T-helper 17 cell (primary cell): ENCODE measurements at places on chromosomes 7 and 10.

DNA sequence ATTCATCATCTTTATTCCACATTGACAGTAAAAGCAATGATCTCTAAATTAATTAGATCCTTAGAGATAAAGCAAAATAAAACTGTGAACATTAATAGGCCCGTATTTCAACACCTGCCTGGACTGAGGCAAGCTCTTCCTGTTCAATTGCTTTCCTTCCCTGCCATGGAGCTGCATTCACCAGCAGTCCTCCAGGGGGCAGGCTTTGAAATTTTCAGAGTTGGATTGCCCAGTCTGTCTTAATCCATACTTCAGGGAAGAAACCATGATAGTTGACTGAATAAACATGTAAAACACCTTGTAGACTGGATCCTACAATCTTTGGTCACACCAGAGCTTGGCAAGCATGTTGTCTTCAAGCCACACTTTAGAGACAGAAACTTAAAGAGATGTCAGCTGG is 936.6 kb downstream of the NRG3 start:
- no peak for DNase-seq

DNA sequence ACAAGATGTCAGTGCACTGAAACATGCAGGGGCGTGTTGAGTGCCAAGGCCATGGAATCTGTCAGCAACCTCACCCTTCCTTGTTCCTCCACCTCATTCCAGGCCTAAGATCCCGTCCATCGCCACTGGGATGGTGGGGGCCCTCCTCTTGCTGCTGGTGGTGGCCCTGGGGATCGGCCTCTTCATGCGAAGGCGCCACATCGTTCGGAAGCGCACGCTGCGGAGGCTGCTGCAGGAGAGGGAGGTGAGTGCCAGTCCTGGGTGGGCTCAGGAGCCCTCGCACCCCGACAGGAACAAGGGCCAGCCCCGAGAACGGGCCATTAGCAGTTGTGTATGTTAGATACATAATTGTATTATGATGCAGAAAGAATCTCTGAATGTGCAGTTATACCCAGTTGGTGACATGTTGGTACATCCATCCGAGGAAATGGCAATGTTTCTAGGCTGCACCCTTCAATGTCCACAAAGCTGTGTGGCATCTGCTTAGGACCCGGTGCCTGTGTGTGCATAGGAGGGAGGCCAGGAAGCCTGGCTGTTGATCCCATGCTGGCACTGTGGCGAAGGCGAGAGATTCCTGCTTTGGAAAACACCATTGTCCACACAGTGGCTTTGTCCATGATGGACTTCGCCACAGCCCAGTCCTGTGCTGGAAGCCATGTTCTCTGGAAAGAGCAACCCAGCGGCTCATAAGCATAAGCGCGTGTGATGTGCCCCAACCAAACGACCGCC is 154.2 kb downstream of the EGFR start:
- DNase-seq: no peak

GRCh38 chr7:29843726-29844125 is 37.4 kb downstream of the WIPF3 start:
- DNase-seq: no peak

GRCh38 chr10:69142983-69143382 is 19.0 kb downstream of the VPS26A start:
- no peak for DNase-seq

GRCh38 chr10:94146746-94147145 is 153.0 kb downstream of the PLCE1 start:
- DNase-seq: no peak

- no peak for DNase-seq
These were observed 63.9 kb downstream of the PPP1R9A start for GRCh38 chr7:94971051-94971867.

DNA sequence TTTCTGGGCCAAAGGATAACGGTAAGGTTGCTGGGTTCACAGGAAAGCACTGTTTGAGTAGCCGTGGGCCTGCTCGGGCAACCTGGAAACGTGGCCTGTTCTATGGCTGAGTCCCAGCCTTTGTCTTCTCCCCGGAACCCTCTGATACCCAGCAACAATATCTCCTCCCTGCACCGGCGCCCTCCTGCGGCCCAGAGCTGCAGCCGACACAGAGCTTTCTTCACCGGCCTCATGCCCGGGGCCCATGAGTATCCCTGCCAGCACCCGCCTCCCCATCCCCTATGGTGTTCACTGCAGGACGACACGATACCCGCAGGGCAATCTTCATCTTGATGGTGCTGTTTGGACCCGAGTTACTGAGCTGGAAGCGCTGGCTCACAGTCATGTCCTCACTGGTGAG is 38.6 kb upstream of the NCAPG2 start:
- no peak for DNase-seq

DNA sequence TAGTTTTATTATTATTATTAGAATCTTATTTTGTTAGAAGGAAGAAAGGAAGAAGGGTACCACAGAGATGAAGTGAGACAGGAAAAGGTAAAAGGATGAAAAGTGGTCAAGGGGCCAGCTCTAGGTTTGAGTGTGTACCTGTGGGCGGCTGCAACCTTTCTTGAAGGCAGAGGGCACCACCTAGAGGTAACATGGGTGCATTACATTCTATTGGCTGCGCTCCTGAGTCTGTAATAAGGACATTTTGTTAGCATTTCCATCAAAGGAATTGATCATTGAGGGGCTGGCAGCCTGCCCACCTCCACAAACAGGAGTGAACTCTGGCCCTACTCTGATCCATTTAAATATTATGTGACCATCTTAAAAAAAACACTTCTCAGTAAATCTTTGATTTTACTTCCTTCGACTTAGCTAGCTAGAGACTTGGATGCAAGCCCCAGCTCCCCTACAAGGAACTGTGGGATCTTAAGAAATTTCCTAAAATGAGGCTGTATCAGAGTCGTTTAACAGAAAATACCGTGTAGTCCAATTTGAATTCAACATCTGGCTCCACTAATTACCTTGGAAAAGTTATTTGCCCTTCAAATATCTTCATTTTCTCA is 610.4 kb downstream of the IPMK start:
- no peak for DNase-seq

- DNase-seq: no peak
These were observed 45.8 kb upstream of the AQP1 start for GRCh38 chr7:30865821-30866220.

- DNase-seq: no peak
These were observed 158.3 kb downstream of the TCF7L2 start for GRCh38 chr10:113108194-113108835.

DNA sequence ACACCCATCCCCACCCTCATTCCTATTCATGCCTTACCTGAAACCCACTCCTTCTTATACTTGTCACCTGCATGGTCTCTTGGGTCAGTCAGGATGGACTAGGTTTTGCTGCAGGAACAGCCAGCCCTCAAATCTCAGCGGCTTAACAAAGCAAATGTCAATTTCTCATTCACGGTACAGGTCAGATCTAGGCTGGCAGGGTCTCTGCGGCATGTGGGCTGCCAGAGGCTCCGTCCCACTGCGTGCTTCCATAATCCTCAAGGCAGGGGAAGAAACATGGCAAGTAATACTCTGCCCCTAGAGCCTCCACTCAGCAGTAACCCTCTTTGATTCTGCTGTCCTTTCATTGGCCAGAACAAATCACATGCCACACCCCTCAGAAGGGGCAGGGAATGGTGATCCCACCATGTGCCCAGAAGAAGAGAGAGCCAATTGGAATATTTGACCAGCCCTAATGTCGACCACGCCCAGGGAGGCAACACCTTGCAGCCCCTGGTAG is 114.9 kb upstream of the ZMIZ1 start:
- no peak for DNase-seq

DNA sequence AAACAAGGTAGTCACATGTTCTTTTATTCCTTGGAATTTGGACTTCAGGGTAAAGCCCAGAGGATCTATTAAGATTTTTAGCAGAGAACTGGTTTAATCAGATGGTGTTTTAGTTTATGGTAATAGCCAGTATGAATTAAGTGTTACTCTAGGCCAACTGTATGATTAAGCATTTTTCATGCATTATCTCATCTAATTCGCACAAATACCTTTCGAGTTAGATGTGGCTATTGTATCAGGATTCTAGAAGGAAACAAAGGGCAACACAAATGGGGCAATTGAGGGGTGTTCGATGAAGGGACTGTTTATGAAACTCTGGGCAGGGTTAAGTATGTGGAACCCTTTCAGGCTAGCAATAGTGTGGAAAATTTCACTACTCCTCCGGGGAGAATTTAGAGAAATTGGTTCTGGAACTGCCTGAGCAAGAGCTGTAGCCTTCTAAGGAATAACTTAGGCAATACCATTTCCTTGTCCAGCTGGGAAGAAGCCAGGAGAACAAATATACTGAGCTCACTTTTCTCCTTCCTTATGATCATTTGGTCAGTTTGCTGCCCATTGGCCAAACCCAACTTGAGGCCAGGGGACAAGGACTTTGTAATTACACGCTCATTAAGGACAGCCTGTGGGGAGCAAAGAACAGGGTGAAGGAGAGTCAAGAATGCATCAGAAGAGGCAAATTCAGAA is 319.0 kb upstream of the FZD1 start:
- no peak for DNase-seq

DNA sequence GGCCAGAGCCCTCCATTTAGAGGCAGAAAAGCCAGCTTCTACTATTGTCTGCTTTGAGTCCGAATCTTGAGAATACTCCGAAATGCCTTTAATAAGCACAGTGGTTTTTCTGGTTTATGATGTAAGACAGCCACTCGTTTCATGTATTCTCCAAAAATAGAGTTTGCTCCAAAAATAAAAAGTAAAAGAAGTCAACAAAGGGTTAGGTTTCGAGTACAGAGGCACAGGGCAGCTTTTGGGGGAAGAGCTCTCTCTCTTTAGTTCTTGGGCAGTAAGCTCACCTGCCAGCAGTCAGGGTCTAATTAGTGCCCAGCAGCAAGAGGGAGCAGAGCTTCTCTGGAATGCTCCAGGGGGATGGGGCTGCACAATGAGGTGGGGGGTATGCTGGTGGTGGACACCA is 20.2 kb downstream of the CREB3L2 start:
- DNase-seq: no peak

- DNase-seq: no peak
These were observed 13.5 kb downstream of the IKZF1 start for GRCh38 chr7:50317697-50318669.

- no peak for DNase-seq
These were observed 559.2 kb downstream of the PTPRN2 start for GRCh38 chr7:158028290-158028941.

DNA sequence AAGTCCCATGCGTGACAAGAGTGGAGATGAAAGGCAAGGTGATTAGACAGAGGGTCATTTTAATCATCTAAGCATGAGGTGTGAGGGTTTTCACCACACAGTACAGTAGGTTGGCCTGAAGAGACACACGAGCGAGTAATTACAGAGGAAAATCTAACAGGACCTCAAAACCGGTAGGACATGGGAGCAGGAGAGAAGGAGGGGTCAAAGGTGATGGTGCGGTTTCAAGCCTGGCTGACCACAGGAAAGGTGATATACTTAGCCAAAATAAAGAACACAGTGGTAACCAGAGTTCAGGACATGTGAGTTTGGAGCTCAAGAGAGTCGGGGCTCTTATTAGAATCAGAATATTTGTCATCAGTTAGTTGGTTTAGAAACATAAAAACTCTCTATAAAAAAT is 20.0 kb downstream of the GLI3 start:
- no peak for DNase-seq

GRCh38 chr10:36118314-36118713 is 476.2 kb upstream of the FZD8 start:
- DNase-seq: no peak

- DNase-seq: no peak
These were observed 125.2 kb downstream of the CCDC3 start for GRCh38 chr10:12876266-12876665.

DNA sequence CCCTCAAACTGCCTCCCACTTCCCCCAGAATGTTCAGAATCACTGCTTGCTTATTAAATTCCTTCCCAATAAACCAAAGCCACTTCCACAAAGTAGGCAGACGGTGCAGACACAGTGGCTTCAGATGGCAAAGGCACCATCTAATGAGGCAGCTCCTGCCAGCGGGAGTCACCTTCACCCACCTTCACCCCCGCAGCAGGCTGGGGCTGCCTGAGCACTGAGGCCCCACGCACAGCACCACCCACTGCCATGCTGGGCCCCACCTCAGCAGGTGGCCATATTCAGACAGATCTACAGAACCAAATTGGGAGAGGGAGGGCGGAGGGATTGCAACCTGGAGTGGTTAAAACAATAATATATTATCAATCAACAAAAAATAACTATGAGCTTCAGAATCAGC is 118.5 kb downstream of the GRID1 start:
- no peak for DNase-seq

DNA sequence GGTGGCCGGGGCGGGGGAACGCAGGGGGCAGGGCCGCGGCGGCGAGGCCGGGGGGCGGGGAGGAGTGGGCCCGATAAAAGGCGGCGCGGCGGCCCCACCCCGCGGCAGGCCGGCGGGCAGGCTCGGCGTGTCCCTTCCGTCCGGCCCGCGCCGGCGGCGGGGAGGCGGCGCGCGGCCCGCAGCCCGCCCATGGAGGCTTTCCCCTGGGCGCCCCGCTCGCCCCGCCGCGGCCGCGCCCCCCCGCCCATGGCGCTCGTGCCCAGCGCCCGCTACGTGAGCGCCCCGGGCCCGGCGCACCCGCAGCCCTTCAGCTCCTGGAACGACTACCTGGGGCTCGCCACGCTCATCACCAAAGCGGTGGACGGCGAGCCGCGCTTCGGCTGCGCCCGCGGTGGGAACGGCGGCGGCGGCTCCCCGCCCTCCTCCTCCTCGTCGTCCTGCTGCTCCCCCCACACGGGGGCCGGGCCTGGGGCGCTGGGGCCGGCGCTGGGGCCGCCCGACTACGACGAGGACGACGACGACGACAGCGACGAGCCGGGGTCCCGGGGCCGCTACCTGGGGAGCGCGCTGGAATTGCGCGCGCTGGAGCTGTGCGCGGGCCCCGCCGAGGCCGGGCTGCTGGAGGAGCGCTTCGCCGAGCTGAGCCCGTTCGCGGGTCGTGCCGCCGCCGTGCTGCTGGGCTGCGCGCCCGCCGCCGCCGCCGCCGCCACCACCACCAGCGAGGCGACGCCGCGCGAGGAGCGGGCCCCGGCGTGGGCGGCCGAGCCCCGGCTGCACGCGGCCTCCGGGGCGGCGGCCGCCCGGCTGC is at the start of gene NANOS1:
TSS of gene NANOS1 (plus strand) at position 102 of the 808 bp plus-strand sequence. CDS start at position 190, 88 bp downstream.
- DNase-seq: no peak

DNA sequence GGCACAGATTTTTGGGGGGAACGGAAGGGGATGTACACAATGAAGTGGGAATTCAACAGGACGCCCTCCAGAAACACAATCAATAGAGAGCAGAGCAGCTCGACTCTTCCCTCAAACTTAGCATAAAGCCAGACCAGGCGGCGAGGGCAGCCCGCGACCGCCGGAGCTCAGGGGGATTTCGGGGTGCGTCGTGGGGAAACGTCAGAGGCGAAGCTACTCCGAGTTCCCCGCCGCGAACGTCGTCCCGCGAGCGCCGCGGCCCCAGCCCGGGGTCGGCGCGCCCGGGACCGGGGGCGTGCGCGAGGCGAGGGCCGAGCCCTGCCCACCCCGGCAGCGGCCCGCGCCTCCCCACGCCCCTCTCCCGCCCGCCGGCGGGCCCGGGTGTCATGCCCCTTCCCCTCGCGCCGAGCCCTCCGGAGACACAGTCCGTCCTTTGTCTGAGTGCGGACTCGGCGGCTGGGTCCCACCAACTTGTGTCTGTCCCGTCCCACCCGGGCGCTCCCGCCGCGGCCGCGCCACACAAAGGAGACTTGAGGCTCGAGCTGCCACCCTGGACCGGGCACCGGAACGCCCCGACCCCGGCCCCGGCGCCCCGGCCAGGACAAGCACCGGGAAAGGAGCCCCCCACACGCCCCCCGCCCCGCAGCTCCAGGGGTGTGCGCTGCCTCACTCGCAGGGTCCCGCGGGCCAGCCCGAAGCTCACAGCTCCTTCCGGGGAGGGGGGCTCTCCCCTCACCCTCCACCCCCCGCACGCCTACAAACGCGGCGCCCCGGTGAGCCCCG is 634 bp downstream of the EZH2 start:
- DNase-seq: peak; percentile 72

- no peak for DNase-seq
These were observed 221.8 kb upstream of the TMEM72 start for GRCh38 chr10:44689368-44689767.
